ENCODE measurements at places on chromosomes 4 and X.

DNA sequence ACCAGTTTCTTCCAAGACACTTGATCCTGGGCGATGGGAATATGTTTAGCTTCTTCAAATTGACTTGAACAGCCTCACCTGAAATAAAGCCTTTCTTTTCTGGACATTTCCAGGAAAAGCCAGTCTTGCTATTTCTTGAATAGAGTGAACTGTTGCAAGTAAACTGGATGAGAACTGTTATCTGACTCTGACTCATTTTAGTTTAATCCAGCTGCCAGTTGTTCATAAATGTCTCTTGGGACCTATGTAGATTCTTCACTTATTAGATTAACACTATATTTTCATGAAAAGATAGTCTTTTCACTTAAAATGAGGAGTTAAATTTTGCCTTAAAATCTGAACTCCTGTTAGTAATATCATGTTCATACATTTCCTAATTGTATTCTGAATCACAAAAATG lies 615.4 kb upstream of the GALNT7 start:
- DNase-seq = no peak

DNA sequence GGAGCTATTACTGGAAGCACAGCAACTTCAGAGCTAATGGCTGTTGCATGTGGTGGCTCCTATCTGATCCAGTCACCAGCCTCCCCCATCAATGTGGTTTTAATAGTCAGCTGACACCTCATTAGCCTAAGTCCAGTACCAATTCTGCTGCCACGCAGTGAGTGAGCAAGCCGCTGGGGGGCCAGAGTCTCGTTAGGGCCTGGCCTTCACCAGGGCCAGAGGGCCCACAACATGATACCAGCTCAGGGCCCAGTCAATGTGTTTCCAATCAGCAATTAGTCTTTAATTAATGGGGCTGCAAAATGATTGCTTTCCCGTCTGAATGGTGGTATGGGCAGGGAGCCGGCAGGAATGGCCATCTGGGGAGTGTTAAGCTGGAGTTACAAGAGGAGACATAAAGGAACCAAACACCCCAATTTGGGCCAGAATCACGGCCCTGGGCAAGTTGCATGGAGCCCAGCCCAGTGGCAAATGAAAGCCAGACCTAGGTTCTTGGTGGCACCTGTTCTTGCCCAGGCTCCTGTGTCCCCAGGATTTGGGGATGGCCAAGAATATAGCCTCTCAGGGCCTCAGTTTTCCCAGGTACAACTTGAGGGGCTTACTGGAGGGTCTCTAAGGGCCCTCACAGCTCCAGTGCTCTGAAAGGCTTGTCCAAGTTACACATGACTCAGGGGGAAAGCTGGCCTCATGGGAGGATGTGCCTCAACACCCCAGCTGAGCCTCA lies 119.2 kb downstream of the EFNB1 start:
- DNase-seq = no peak

DNA sequence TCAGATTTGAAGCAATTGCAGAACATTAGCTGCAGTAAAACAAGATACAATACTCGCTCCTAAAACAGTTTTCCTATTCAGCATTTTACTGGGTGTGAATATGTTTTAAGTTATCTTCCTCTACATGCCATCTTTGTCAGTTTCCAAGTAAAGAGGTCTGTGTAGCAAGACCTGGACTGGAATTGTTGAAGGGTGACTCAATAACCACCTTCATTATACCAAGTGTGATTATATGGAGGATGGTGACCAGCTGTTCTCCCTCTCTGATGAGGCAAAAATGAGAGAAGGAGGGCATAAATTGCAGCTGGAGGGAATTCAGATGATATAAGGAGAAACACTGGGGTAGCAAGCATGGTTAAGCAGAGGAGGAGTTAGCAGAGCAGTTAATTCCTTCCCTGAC lies 922.1 kb upstream of the SLIT2 start:
- peak; percentile 30 for DNase-seq

DNA sequence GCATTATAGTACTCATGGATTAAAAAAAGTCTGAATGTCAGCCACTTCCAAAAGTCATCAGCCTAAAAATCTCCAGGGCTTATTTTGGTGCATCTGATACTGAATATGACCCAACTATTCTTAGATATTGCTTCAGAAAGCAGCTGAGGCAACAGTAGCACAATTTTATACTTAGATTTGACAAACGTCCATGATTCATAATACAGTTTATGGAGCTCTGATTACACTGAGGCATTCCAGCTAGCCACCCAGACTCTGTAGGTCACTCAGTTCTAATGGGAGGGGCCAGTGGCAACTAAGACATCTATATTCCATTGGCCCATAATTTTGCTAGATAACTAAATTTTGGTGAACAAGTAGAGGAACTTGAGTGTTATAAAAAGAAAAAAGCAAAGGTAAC lies 10.3 kb downstream of the SPATA4 start:
- peak; percentile 78 for DNase-seq

- no peak for DNase-seq
These were observed 54.5 kb upstream of the EXOC1L start for GRCh38 chr4:55765070-55765469.

GRCh38 chr4:20509315-20509714 lies 190.9 kb upstream of the PACRGL start:
- DNase-seq = no peak

GRCh38 chrX:22686138-22686541 lies 313.6 kb upstream of the DDX53 start:
- peak; percentile 84 for DNase-seq

- no peak for DNase-seq
These were observed 46.4 kb upstream of the TMEM131L start for GRCh38 chr4:153419673-153420278.
